ENCODE measurements at places on chromosomes 12 and 14.

- no peak for DNase-seq
Measured at GRCh38 chr14:100434033-100434601, 111.0 kb downstream of the SLC25A47 start.

GRCh38 chr12:125402874-125403789 is 337.9 kb downstream of the AACS start:
- DNase-seq, result no peak

DNA sequence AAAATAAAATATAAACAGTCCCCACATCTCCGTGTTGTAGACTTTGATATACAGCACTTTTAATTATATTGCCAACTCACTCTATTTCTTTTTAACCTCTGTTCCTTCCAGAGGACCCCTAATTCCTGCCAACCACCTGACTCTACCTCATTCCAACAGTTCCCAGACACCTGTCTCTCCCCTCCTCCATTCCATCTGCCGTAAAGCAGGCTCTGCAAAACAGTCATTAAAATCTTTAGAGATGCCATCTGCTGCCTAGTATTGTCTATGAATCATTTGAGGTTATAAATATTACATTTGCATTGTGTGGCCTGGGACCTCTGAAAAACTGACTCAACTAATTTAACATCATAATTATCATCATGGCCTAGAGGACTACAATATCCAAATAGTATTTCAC is 148.8 kb upstream of the DCN start:
- DNase-seq, result no peak

GRCh38 chr12:102374190-102374589 is 106.2 kb downstream of the IGF1 start:
- DNase-seq, result no peak

DNA sequence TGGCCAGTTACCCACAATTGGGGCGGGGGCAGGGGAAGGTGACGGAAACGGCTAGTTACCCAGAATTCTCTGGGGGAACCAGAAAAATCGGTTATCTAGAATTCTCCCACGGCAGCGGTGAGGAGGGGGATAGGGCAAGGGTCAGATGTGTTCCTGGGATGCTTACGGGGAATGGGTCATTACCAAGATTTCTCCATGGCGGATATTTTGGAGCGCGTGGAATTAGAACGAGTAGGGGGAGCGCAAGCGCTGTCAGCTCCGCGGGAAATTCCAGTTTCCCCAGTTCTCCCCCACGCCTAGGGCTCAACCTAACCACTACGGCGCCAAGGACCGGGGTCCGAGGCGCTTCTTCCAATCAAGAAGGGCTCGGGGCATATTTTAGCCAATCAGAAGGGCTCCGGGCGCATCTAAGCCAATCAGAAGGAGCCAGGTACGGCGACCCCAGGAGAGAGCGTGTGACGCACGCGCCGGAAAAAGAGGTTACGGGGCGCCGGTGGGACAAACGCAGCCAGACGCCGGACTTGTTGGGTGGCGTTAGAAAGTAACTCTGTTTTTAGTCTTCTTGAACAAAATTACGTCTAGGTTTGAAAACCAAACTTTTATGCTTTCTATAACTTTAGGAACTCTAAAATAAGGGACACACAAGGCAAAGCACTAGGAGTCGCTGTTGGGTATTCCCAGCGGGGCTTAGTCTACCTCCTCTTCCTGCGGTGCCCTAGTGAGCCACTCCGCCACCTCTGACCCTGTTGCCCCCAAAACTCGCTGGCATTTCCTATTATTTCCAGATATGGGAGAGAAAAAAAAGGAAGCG is at the start of gene PAN2:
Gene PAN2 (minus strand): TSS at position 322 of the 811 bp plus-strand sequence. CDS start 906 bp downstream, outside the sequence.
- peak; percentile 97 for DNase-seq

GRCh38 chr12:8911606-8912268 is 2.6 kb upstream of the PHC1 start:
- DNase-seq, result no peak

- no peak for DNase-seq
Measured at GRCh38 chr12:125069616-125070015, 4.4 kb downstream of the AACS start.

GRCh38 chr12:11906286-11906935 is 164.3 kb upstream of the BCL2L14 start:
- no peak for DNase-seq

DNA sequence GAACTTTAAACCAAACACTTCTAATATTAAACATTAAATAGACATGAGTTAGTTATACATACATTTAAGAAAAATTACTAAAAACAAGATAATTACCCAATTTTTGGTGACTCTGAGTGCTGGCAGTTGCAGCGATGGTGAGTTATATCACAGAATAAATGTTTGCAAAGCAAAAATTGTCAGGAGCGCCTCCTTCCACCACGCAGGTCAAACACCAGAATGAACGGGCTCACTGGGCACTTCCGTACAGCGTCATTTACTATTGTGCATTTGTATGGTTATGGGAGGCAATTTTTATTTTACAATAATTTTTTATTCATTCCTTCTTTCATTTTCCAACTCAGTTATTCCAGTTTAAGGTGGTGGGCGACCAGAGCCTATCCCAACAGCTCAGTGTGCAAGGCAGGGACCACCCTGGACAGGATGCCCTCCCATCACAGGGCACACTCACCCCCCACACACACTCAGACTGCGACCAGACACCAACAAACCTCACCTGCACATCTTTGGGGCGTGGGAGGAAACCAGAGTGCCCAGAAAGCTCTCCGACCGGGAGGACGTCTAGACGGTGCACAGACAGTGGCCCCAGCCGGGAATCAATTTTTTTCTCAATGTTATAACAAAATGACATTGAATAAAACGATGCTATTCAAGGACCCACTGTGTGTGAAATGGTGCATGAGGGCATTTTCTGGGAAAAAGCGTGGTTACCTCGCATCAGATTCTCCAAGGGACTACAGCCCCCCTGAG is 67.2 kb downstream of the TESC start:
- DNase-seq, result no peak

DNA sequence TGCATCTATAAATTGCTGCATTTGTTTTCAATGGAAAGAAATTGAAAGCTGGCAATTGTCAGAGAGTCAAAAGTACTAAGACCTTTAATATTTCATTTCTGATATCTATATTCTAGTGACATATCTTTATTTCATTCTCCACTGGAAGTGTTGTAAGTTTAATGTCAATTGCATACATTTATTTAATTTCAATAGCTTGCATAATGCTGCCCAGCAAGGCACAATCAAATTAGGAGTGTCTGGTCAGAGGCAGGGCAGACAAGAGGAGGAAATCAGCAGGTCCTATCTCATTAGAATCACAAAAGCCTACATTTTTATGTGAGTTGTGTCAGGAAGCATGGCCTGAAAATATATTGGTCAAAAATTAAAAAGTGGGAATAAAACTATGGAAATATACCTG is 112.9 kb downstream of the TMEM132D start:
- DNase-seq, result no peak

- DNase-seq, result no peak
Measured at GRCh38 chr12:110639336-110640141, 25.6 kb downstream of the TCTN1 start.

DNA sequence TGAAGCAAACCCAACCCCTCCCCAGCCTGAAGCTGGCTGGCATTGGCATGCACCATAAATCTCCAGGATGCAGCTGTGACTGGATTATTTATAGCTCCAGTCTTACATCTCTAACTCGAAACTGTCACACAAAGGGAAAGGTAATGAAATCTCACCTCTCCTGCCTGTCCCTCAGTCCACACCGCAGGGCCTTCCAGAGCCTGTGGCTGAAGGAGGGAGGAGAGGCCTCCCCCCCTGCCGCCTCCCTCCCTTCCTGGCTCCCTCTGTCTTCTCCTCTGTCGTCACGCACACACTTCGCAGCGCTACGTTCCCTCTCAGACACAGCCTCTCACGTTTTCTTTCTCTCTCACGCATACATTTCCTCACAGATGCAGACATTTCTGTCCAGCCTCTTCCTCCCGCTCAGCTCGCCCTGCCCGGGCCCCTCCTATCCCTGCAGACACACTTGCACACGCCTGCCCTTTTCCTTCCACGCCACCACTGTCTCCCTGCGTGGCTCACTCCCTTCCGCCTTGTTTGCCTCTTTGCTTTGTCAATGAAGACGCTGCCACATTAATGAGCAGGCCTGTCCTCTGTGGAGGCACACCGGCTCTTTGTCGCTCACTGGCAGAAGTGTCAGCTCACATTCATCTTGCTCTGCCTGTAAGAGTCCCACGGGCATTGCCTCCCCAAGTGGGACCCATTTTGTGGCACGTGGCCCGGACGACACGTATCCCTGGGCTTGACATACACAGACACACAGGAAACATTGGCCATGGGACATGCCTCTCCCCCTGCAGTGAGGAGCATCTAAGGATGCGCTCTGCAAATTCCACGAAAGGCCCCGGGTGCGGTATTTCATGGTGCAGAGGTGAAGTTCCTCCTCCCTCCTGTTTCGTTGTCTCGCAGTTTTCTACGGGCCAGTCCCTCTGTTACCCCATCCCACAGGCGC is 27.9 kb downstream of the IRF2BPL start:
- DNase-seq, result peak; percentile 25

DNA sequence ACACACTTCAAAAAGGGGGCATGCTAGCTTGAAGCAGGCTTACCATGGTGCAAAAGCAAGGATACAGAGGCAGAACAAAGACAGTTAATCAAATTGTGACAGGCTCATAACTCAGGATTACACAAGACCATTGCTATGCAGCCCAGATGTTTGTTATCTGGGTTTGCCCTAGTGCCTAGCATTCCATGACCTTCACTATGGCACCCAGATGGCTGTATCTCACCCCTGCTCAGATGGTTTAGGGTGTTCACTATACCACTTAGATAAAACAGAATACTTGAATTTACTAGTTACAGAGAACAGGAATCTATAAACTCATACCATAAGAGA is 56.2 kb downstream of the SDR9C7 start:
- DNase-seq, result no peak

GRCh38 chr12:41140117-41140516 is 48.0 kb upstream of the PDZRN4 start:
- DNase-seq, result no peak

DNA sequence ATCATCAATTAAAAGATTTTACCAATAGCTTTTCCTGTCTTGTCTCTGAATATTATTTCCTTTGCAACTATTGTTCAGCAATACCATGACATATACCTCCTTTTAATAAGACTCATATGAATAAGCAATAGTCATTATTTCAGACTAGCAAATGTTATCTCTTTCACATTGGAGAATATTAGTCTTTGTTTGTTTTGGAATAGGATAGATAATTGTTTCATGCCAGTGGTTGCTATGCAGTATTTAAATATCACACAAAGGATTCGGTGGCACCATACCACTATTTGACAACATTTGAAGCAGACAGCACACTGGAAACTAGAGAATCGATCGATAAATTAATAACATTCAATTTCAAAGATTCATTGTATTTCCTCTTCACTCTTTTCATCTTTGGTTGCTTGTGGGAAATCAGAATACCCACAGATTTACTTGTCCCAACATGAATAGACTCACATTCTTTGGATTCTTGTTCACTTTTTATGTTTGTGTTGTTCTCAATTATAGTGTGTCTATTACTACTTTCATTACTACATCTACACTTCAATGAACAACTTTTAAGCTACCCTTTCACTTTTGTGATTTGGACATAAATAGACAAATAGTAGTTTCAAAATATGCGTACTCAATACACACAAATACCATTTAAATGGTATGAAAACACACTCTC is 42.7 kb upstream of the TBPL2 start:
- DNase-seq, result no peak

DNA sequence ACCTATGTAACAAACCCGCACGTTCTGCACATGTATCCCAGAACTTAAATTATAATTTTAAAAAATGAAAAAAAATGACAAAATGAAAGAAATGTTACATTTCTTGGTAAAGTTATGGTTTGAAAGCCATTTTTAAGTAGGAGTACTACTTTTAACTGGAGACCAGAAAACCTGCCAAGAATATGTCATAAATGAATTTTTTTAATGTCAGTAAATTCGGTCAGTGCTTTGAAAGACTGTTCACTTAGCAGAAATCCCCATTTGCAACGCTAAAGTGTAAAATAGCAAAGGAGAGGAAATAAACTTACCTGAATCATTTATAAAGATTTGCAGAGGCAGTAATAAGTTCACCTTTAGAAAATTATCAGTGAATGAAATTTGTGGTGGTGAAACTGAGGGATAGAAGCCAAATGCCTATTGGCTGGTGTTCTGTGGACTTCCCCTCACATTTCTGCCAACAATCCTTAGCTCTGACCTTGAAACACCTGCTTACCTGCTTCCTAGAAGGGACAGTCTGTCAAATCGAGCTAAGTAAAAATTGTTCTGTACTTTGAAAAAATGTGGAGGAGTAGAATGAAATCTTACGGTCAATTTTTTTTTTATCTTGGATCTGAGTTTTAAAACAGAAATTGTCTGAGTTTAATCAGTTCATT is 714.2 kb downstream of the SLC6A15 start:
- DNase-seq, result no peak

- no peak for DNase-seq
Measured at GRCh38 chr14:89730687-89731086, 223.8 kb downstream of the EFCAB11 start.

GRCh38 chr14:28754209-28754985 is 12.2 kb upstream of the FOXG1 start:
- DNase-seq, result no peak

- no peak for DNase-seq
Measured at GRCh38 chr12:89968151-89968700, 259.6 kb upstream of the ATP2B1 start.

DNA sequence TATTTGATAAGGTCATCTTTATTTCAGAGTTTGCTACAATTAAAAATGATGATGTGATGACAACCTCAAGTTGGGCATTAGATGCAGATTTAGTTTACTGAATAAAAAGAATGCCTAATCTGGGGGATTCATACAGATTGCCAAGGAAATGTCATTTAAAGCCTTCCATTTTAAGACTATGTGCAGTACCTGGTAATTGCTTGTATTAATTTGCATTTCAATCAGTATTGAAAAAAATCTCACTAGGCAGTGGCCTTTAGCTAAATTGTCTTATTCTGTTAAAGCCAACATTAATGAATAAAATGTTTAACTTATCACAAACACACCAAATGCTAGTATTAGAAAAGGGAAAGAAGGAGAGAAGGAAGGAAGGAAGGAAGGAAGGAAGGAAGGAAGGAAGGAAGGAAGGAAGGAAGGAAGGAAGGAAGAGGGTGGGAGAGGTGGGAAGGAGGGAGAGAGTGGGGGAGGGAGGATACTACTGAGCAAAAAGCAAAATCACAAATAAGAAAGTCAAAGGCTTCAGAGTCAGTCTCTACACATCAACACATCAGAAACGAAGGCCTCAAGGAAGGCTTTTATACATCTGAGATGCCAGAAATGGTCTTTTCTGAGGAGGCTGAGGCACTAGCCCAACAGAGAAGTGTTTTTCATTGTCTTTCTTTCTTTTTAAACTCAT is 271.1 kb upstream of the CLEC14A start:
- no peak for DNase-seq

GRCh38 chr12:124532967-124533366 is 34.4 kb downstream of the NCOR2 start:
- no peak for DNase-seq

Measured in CD4-positive, alpha-beta T cell treated with Interleukin-15 for 1 hour (primary cell).